ENCODE measurements at places on chromosomes 3 and 15.

GRCh38 chr15:67091980-67092677 lies 26.7 kb downstream of the SMAD3 start:
- DNase-seq = no peak

DNA sequence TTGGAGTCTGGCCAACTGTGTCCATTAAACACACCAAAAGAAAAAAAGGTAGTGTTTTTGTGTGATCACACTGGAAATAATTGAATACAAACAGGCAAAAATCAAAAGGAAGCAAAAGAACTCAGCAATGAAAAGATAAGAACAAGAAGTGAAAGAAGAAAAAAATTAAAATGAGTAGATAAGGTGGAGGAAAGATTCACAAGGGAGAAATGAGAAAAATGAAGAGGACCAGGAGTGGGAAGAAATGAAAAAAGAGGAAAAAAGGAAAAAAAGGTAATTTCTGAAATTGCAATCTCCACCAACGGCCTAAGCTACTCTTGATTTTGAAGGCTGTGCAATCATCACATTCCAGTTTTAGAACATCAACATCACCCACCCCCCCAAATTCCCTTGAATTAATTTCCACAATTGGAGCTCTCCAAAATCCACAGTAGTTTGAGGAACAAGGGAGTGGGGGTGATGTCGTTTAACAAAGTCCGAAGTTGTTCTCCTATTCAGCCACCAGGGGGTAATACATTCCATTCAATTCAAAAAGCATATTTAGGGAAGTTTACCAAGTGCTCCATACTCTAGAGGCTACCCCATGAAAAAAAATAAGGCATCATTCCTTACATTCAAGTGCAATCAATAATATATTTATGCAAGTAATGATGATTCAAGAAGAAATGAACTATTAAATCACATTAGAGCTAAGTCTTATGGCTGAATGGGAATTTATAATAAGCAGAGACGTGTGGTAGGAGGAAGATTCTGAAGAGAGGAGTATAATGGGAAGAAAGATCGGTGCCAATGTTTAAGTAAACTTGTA lies 37.4 kb downstream of the ZNF860 start:
- DNase-seq = peak; percentile 70

DNA sequence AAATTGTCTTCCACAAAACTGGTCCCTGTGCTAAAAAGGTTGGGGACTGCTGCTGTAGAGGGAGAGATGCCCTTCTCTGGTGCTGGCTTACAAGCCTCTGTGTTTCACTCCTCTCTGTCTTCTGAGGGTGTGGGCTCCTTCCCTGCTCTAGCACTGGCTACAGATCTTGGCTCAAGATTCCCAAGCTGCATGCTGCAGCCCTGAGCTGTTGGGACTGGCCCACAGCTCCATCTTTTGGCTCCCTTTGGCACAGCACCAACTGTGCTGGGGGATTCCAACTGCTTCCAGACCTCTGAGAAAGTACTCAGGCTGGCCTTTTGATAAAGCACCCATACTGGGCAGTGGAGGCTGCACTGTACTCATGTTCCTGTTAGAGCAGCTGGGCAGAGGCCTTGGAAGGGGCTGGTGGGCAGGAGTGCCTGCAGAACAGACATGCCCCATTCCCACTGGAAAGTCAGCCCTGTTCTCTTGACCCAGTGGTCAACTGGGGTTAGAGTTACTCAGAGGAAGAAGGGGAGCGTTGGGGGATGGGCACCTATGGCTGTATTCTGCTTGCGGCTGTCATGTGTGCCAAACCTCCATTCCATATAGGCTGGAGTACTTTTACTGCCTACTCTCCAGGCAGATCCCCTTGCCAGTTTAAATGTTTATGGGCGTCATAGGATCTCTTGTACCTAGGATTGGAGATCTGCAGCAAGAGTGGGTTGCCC lies 55.7 kb downstream of the GALK2 start:
- DNase-seq = peak; percentile 31

- DNase-seq = no peak
Observed at GRCh38 chr3:159074756-159075701, 273.2 kb downstream of the MFSD1 start.

GRCh38 chr3:157249606-157250005 lies 89.7 kb upstream of the CCNL1 start:
- no peak for DNase-seq
